ENCODE measurements at places on chromosomes 12 and 14. TPM values are rescaled to one million over a fixed set of nuclear protein-coding genes. Genes with fewer than 3 reads are reported as not detected.

GRCh38 chr14:87522575-87522974, 470.4 kb downstream of the GALC start:
- no peak for DNase-seq

DNA sequence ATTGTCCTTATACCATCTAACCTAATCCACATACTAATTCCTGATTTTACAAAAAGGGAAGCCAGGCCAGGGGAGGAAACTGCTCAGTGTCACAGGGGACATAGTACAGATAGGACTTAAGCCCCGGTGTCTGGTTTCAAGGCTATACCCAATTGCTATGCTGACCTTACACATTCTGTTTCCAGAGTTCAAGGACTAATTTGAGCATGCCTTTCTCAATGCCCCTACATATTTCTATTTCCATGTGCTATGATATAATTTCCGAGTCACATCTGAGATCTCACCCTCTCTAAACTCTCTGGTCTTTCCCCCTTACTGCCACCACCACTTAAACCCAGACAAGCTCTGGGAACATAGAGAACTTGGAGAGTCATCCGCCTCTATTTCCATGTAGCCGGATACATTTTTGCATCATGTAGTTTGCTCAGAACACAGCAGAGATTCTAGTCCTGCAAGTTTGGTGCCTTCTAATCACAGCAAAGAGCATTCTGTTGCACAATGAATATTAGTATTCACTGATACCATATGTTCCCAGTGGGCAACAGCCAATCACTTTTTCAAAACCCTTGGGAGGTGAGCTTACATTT, 34.2 kb downstream of the PPM1H start:
- no peak for DNase-seq

Gene CCDC196
- 0.14 TPM for polyA plus RNA-seq

Gene GPR132
- 0.53 TPM for polyA plus RNA-seq

Gene KLHL28
- 15.6 TPM for polyA plus RNA-seq

Measured in left renal pelvis (tissue), 4 donors.